ENCODE measurements at places on chromosomes 2 and 18.

GRCh38 chr2:237072067-237072931 is 13.4 kb upstream of the COPS8 start:
- peak; percentile 74 for DNase-seq

DNA sequence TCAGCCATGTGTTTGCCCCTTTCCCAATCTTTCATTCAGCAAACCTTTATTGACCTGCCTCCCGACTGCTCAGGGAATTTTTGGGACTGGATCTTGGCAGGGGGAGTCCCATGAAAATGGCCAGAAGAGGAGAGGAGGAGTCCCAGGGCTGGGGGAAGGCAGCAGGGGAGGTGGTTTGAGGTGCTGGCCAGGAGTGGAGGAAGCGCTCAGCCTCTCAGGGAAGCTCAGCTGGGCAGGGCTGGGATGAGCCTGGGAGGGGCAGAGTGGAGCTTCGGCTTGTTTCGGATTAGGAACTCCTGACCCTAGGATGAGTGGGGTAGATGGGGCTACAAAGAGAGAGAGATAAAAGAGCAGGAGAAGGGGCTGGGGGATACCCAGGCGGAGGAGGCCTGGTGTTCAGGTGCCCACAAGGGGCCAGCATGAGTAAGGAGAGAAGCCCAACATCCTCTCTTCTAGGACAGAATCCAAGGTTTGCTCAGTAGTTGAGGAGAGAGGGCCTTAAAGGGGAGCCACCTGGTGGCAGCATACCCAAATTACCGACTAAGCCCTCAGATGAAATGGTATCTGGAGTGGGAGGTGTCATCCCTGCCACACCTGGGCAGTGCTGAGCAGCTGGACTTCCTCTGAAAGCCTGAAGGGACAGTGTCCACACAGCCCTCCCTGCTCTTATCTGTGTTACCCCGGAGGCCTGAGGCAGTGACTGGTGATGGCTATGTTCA is 91.1 kb downstream of the INHBB start:
- DNase-seq, result peak; percentile 35

GRCh38 chr2:18975506-18976167 is 382.8 kb downstream of the OSR1 start:
- DNase-seq, result no peak

DNA sequence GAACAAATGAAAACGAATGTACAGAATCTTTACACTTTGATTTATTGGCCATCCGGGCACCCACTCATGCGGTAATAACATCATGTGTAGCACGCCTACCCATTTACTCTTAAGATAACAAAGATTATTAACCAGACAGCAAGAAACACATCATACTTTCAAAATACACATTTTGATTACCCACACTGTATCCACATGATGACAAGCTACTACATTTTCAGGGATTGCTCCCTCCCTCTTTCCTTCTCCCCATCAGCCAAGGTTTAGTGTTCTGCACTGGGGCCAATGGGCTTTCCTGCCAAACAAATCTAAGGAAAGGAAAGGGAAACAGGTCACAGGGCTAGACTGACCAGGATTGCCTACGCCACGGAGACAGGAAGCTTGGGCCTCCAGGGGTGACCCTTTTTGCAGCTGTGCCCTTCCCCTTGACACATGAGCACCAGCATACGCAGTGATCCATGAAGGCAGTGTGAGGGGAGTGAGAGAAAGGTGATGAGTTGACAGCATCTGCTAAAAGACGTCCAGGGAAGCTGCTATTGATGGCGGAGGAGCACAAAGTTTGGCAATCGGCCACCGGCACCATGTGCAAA is 76.5 kb downstream of the ZNF521 start:
- DNase-seq, result no peak

GRCh38 chr2:209974576-209974975 is 27.9 kb upstream of the RPE start:
- peak; percentile 4 for DNase-seq

DNA sequence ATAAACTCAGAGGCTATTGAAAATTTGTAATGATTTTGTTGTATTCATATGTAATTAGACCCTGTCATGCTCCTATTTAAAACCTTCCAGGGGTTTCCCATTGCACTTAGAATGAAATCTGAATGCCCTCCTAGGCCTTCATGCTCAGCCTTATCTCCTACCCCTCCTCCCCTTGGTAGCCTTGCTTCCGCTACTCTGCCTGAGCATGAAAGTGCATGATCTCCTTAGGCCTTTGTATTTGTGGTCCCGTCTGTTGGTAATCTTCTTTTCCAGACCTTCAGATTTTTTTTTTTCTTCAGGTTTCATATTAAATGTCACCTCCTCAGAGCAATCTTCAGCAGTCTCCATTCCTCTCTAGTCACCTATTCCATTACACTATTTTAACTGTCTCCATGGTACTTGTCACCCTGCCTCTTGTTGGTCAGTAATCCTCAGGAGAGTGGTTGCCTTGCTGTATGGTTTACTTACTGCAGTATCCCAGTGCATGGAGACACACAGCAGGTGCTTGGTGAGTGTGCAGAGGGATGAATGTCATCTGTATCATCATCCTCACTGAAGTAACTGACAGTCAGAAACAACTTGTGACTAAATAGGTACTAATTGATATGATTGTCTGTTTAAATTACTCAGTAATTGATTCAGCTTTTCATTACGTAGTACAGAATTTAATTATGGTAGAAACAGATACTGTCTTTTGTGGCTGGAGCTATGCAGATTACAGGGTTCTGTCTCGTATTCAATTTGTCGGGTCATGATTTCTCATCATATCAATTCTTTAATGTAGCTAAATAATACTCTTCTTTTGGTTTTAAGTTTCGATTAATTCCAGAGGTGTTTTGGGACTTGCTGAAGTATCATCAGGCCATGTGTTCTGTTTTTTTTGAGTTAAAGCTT is 63.9 kb downstream of the PHLPP1 start:
- DNase-seq, result no peak

DNA sequence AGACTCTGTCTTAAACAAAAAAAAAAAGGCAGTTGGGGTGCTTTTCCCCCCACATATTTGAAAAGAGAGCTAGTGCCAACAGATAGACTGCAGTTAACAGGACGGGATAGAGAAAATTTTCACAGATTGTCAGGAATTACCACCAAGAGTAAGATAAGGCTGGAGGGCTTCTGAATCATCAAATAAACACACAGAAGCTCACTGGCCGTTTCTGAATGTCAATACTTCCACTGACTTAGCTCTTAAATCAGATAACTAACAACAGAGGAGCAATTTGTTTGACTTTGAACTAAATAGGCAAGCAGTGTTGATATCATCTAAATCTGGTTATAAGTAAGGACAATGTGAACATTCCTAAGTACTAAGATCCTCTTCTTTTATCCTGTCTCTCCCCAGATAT is 34.7 kb downstream of the PIEZO2 start:
- DNase-seq, result peak; percentile 55

DNA sequence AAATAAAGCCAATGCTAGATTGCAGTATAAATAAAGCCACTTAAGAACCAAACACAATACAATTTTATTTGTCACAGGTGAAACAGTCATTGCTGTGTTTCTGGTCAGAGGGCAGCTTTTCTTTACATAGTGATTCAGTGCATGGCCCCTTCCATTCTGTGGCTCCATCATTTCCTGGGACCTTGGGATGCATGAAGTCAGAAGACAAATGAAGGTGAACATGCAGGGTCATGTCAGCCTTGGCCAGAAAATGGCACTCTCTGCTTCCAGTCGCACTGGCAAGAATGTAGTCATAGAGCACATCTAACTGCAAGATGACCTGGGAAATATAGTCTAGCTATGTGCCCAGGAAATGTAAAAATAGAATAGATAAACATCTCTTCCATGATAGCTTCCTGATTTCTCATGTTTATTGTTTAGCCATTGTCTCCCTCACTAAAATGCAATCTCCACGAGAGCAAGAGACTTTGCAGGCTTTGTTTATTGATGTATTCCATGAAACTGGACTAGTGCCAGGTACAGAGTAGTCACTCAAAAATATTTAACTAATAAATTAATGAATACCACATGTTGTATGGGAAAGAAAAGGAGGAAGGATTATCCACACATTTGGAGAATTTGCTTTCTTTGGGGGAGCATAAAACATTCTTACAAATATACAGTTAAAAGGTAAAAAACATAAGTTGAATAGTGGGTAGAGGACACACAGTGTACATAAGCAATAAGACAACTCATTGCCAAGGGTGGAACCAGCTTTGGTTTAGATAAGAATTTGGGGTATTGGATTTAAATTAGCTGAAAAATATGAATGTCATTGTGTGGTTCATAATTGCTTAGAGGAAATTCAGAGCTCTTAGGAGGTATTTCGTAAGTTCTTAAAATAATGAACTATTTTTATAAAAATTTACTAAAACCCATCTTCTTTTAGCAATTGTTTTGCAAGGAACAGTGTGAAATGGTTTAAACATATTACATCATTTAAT is 343.8 kb downstream of the PID1 start:
- DNase-seq, result peak; percentile 16

DNA sequence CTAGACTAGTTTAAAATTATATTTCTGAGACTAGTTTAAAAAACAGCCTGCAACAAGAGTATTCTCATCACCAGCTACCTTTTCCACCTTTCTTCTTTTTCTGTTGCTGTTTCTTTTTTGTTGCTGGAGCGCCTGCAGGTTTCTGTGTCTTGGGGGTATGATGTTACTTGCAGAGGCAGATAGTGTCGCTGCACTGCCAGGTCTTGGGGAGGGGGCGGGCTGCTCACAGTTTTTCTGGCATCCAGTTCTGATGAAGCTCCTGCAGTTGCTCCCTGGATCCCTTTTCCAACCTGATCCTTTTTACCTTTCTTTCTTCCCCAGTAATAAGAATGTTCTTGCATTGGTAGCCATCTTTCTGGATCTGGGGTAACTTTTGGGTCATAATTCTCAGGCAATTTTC is 8.0 kb upstream of the C18orf32 start:
- DNase-seq, result no peak

- no peak for DNase-seq
Measured at GRCh38 chr18:57559314-57559713, 27.2 kb downstream of the FECH start.

DNA sequence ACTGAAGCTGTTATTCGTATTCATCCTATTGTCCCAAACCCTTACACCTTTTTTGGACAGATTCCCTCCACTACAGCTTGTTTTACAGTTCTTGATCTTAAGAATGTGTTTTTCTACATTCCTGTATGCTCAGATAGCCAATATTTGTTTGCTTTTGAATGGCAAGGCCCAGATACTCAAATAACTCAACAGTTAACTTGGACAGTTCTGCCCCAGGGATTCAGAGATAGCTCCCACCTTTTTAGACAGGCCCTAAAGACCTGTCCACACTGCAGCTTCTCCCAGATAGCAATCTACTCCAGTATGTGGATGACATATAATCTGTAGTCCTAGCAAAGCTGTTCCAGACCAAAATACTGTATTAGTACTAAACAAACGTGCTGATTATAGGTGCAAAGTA is 7.1 kb upstream of the AGXT start:
- no peak for DNase-seq

GRCh38 chr18:30096796-30097195 is 945.7 kb downstream of the DSC3 start:
- DNase-seq, result no peak

DNA sequence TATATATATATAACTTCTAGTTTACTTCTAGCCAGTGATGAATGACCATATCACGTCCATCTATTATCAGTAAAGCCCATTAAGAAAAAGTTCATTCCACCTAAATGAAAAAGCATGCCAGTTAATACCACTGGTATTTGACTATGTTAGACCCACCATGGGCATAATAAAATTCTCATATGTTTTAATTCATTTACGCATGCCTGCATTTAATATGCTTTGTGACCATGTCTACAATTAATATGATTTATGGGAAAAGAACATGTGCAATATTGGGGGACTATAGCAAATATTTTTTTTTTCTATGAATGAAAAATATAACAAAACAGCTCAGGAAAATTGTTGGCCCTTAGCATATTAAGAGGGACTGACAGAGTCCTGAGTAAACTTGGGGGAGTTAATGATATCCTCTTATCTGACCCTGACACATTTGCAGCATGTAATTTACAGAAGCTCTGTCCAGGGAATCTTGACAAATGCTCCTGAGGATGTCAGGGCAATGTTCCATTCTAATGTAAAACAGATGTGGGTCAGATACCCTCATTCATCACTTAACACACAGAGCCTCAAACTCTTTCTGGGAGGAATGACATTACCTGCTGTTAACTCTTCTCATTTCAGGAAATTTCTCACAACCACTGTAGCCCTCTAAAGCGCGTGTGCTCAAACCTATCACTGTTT is 90.6 kb downstream of the PAX3 start:
- no peak for DNase-seq

DNA sequence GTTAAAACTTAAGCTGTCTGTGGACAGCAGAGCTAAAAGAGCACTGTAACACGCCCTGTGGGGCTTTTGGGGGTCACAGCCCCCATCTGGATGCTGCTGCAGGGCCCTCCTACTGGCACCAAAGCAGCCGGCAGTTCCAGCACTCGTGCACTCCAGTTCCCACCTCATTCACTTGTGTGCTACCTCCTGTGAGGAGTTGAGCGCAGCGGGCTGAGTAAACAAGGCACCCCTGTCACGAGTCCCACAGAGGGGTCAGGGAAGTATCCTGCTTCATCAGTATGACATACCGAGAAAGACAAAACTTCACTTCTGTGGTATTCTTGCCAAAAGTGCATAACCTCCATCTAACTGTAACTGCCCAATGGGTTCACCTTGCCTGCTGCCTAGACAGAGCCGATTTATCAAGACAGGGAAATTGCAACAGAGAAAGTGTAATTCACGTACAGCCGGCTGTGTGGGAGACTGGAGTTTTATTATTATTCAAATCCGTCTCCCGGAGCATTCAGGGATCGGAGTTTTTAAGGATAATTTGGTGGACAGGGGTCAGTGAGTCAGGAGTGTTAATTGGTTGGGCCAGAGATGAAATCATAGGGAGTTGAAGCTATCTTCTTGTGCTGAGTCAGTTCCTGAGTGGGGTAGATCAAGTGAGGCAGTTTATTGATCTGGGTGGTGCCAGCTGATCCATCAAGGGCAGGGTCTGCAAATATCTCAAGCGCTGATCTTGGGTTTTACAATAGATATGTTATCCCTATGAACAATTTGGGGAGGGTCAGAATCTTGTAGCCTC is 41.6 kb downstream of the TMEM17 start:
- no peak for DNase-seq
